ENCODE measurements at places on chromosomes 3 and 15.

DNA sequence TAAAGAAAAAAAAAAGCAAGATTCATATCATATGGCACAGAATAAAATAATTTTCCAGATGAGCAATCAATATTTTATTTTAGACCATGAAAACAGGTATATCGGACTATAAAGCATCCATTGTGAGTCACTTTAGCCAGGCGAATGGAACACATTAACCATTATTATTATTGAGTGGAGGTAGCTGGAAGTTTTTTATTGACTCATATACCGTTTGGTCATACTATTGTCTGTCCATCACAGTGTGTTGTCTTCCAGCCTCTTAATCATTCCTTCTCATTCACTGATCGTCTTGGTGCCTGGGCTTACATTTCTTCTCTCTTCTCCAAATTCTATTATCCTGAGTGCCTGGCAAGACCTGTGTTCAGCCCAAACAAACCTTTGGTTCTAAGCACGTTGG is 634.8 kb downstream of the MECOM start:
- no peak for DNase-seq

DNA sequence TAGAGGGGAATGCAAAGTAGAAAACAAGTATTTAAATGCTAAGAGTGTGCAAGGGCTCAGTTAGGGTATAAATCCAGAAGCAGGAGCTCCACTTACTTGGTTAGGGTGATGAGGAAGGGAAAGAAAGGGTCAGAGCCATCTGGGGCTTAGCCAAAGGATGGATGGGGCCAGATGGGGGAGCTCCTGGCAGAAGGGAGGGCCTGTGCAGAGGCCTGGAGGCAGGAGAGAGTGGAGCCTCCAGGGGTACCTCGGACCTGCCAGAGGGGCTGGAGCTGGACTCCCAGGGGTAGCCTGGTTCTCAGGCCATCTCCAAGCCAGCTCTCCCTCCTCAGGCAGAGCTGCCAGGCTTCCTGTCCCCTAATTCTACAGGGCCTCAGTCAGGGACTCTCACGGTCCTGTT is 506.3 kb downstream of the SHQ1 start:
- peak; percentile 55 for DNase-seq

DNA sequence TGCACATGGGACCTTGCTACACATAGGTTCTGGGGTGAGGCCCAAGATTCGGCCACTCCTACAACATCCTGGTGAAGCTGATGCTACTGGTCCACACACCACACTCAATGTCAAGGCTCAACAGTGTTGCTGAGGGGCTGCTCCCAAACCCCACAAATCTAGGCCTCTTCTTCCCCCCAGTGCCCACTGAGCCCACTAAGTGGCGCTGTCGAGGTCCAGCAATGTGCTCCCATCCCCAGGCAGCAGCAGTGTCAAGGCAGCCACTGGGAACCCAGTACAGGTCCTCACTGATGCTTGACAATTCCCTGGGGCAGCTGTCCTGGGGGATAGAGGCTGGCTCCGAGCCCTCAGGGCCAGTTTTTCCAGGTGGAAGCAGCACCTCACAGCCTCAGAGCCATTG is 21.5 kb downstream of the SCN5A start:
- DNase-seq: peak; percentile 34

DNA sequence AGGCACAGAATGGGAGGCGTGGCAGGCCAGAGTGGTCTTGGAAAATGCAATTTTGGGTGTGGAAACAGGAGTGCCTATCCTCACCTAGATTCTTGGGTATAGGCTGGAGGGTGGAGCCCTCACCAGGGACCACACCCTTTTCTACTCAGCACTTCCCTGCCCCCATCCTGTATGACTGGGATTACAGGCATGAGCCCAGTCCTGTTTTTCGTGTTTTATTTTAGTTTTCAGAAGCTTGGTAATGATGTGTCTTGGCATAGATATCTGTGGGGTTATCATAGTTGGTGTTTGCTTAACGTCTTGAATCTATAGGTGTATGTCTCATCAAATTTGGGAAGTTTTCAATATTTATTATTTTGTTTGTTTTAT is 248.7 kb upstream of the CBLB start:
- DNase-seq: no peak

- no peak for DNase-seq
Observed at GRCh38 chr15:92981333-92981732, 81.2 kb downstream of the CHD2 start.

- DNase-seq: no peak
Observed at GRCh38 chr15:90001683-90002427, 731 bp downstream of the ZNF710 start.

GRCh38 chr3:39079530-39079929 is 27.7 kb downstream of the WDR48 start:
- DNase-seq: no peak

DNA sequence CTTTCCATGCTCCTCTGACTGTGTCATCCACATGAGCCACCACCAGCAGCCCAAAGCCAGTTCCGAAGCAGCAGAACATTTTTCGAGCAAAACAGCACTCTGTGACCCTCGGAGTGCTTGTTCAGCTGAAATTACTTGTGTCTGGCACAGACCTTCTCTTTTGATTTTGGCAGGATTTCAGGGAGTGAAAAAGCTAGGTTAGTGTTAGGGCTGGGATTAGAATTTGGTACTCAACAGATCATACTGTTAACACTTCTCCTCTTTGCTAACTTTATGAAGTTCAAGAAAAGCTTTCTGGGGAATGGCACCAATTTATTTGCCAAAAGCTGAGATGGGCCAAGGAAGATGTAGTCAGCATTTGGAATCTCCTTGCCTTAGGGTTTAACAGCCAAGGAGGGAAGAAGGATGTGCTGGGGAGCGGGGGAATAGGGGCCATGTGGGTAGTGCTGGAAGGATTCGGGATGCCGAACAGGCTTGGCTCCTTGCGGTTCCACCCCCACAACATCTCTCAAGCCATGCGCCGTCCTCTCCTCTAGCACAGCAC is 55.1 kb upstream of the TRA2B start:
- no peak for DNase-seq

- peak; percentile 88 for DNase-seq
Observed at GRCh38 chr15:59437817-59438624, at the start of gene FAM81A. Gene FAM81A (plus strand): TSS chr15:59438186. CDS start chr15:59458627, 20,441 bp downstream.

DNA sequence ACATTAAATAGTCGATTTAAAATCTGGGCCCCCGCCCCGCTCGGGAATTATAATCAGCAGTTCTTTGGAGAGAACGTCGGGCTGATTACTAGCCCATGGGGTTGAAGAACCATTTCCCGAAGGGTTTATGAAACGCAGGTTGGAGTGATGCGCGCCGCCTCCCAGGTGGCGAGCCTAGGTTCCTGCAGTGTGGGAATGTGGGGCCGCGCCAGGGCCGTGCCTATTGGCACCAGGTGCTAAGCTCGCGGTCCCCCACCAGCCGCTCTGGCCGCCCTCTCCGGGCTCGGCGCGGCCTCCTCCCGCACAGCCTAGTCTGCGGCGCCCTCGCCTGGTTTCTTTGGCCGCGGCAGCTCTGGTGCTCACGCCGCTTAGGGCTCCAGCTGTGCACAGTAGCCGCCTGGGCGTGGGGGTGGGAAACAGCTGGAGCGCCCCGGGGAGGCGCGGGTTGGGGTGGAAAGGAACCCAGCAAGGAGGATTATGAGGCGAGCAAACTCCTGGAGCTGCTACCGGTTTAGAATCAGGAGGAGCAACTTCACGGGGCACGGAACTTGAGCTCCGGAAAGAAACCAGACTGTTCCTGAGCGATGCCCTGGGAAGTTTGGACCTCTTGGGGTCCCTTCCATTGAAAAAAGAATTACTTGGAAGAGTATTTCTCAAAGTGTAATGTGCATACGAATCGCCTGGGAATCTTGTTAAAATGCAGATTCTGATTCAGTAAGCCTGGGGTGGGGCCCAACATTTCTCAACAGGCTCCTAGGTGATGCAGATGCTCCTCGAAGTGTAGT is 5.6 kb upstream of the MECOM start:
- DNase-seq: peak; percentile 89

- no peak for DNase-seq
Observed at GRCh38 chr15:90618330-90619125, 88.8 kb downstream of the CRTC3 start.

- peak; percentile 80 for DNase-seq
Observed at GRCh38 chr3:98343647-98344507, 9.8 kb upstream of the OR5K4 start.

- DNase-seq: no peak
Observed at GRCh38 chr15:63250312-63250965, 27.0 kb upstream of the APH1B start.

GRCh38 chr3:99741588-99741987 is 76.1 kb upstream of the CMSS1 start:
- DNase-seq: no peak

- no peak for DNase-seq
Observed at GRCh38 chr3:103977417-103977816, 1389.3 kb upstream of the ALCAM start.

DNA sequence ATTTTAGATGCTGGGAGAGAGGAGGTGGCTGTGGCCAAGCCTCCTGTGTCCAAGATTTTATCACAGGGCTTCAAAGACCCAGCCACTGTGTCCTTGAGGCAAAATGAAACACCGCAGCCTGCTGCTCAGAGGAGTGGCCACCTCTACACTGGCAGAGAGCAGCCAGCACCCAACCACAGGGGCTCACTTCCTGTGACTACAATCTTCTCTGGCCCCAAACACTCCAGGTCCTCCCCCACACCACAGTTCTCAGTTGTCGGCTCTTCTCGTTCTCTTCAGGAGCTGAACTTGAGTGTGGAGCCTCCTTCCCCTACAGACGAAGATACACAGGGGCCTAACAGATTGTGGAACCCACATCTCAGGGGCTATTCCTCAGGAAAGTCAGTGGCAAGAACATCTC is 45.6 kb downstream of the CDAN1 start:
- no peak for DNase-seq

Data from NCI-H524 (cell line).